ENCODE measurements at places on chromosomes 5 and 9.
A peak's percentile ranks its signal among the peaks of the same experiment; 100 is the strongest.

DNA sequence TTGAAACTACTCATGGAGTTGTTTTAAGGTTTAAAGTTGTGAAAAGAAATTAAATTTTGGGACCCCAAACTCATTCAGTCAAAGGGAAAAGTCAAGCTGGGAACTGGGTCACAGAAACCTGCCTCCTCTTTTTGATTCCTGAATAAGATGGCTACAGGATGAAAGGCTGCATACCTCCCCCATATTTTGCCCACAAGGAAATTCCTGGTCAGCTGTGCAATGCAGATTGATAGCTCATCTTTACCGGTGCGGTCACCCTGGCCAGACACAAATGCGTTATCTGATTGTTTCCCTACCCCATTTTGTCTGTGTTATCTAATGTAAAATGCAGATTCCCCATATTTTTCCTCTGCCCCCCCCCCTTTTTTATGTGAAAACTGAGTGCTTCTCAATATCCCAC, 1.3 kb downstream of the HAVCR2 start:
- no peak for DNase-seq

DNA sequence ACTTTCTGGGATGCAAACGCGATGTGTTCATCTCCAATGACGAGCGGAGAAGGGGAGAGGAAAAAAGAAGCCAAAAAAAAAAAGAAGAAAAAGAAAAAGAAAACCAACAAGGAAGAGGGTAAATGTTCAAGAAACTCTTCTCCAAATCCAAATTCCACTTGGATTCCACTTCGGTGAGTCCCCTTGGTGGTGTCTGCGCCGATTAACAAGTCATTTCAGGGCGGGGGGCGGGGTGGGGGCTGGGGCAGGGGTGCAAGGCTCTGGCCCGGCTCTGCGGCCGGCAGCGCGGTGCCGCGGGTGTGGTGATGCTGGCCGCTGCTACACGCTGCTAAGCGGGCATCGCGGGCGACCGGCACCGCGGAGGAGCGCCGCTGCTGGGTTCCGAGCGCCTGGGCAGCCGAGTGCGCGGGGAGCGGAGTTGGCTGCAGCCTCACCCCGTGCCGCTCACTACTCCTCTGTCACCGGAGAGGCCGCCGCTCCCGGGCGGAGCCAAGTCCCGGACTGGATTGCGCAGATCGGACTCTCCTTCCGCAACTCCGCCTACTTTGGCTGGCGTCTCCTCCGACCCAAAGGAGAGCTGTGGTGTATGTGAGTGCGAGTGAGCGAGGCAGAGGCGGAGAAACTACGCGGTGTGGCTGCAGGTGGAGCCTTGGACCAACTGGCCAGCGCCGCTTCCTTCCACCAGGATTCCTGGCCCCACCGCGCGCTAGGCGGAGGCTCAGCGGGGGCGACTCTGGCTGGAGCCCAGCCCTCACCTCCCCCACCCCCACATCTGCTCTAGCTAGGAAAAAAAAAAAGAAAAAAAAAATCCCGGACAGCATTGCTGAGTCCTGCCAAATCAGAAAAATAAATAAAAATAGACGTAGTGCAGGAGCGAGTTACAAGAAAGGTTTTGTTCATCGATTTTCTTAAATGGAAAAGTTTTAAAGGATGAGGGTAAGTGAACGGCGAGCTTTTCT, at the start of gene SEMA6A:
Gene SEMA6A (minus strand): TSS at position 457 of the 959 bp plus-strand sequence. CDS start 69,879 bp downstream, outside the sequence.
- DNase-seq: peak; percentile 92

DNA sequence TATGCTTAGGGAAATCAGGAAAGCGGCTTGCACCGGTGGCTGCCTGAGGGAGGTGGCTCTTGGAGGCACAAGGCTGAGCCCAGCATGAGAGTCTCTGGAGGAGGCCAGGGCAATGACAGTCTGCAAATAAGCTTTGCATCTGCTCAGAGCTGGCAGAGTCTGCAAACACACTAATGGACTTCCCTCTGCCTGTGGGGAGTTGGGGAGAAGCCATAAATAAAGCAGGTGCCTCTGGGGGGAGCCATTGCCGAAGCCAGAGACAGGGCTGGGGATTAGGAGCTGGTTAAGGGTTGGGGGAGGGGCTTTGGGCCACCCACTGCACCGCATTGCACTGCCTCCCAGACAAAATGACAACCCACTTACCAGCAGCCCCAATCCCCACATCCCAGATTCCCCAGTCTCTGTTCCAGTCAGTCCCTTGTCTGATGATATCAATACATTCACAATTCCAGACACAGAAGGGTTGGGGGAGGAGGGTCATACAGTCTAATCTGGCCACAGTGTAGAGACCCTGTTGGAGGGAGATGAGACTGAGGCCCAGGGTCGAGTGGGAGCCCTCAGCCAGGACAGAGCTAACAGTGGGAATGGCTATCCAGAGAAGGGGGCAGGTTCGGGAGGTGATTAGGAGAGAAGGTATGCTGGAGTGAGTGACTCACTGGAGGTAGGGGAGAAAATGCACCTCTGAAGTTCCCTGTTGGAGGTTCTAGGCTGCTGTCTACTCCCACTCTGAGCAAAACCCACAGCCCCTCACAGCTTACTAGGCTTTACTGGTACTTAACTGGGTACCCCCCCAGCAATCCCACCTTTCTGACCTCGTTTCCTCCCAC, 53.7 kb downstream of the PAX5 start:
- no peak for DNase-seq

- DNase-seq: no peak
These were observed 937 bp downstream of the SVEP1 start for GRCh38 chr9:110578575-110579033.

DNA sequence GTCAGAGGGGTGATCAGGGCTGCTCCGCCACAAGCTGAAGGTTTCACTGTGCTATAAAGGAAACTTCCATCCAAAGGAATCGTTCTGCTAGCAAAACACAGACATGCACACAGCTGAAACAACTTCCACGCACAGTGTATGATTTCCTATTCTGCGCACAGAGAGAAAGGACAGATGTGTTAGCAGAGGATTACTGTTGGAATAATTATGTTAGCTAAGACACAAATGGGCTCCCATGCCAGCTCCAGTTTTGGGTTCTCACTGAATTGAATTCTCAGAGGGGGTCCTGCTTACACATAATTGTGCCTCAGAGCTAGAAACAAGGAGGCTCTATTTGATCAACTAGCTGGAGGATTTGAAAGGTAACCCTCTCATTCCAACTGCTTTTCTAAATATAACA, 352.4 kb downstream of the IRX2 start:
- DNase-seq: no peak

DNA sequence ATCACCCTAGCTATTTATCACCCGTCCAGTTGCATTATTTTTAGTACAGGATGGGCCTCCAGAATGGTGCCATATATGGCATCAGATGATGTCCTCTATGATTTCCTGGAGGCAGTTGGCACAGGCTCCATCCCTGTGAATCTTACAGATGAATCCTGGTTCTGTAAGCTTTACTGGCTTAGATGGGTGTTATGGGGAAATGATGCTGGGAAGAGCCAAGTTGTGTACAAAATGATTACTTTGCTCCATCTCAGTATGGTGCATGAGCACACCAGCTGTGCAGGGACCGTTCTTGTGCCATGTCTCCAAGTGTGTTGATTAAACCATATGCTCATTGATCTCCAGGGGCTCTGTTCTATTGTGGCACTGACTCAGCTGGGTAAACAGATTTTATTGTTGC, 755.7 kb downstream of the TLR4 start:
- no peak for DNase-seq

DNA sequence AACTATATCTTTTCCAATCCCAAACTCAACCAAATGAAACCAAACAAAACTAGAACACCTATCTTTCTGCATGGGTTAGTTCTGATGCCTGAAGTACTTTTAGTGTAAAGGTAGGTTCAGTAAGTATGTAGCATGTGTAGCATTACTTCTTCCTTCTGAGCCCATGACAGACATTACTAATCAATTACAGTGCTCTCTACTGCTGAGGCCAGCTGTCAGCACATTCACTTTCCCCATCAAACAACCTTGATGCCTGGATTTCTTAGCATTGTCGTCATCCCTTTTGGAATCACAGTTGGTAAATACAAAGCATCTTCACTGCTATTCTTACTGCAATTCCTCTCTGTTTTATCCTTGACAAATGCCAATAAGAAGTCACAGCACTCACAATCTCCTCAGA, 103.2 kb downstream of the PTTG1 start:
- DNase-seq: no peak

DNA sequence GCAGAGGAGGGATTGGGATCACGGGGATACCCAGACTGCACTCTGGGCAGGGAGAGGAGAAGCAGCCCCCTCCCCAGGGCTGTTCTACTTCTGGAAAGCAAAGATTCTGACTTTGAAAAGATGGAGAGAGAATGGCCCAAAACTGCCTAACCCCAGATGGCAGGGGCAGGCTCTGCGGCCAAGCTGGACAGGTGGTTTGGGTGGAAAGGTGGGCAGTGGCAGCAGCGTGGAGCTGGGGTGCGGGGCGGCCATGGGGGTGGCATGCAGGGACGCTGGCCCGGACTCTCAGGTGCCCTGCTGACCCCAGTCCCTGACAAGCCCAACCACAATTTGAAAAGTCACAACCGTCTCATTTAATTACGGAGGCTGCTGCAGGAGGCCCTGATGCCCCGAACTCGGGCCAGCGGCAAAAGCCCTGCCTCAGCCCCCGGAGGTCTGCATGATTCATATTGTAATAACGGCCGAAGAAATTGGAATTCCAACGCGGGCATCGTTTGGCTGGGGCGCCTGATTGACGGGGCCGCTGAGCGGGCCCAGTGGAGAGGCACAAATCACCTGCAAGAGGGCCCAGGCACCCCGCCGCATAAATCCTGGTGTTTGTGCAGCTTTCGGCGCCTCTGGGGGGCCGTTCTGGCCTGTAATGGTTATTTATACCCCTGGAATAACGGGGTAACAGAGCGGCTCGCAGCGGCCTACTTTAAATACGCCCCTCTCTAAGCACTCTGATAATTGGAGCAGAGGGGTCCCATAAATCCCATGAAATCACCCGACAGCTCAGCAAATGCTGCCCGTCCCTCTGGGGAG, 41.8 kb upstream of the FCN2 start:
- no peak for DNase-seq

DNA sequence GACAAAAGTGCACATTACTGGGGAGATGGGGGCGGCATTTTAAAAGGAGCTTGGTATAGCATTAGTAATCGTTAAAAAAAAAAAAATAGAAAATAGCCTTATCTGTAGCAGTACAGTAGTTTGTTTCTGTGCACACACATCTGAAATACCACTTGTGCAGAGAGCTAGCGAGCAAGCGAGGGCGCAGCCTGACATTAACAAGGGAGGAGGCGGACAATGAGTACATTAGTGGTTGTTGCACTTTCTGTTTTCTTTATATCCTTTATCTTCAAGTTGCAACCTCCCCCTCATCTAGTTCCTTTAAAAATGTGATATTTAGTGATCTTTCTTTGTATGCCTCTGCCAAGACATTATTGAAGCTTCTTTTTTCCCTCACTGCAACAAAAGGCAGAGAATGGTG, 880 bp upstream of the PTPDC1 start:
- DNase-seq: no peak

DNA sequence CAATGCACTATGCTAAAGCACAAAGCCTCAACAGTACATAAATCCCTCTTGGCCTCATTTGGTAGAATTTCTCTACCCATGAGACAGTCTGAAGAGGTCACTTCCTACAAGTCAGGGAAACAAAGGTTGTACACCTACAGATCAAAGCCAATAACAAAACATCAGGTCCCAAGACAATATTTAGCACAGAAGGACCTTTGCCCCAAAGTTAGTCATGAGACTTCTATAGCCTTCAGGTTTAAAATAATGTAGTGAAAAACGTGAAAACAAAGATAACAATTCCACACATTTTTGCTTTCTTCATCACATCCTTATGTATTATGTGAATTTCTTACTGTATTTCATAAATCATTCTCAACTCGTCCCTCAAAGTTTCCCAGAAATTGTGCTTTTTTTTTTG, 15.8 kb downstream of the AFF4 start:
- DNase-seq: no peak

DNA sequence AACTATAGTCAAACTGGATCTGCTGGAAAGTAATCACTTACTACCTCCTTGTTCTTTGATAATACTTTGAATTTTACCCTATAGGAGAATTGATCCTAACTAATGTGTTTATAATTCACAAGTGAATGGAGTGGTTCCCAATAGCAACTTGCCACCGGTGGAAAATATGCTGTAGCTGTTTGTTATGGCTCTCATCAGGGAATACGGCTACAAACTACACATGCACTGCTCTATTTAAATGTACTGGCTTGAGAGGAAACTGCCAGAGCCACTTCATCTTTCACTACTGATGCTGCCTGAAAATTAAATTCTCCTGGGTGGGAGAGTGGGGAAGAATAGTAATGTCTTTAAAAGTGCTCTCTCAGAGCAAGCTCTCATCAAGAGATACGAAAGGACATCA, 448.5 kb upstream of the GRAMD2B start:
- no peak for DNase-seq
